ENCODE measurements at places on chromosomes 12 and 14.
A peak's percentile ranks its signal among the peaks of the same experiment; 100 is the strongest.

DNA sequence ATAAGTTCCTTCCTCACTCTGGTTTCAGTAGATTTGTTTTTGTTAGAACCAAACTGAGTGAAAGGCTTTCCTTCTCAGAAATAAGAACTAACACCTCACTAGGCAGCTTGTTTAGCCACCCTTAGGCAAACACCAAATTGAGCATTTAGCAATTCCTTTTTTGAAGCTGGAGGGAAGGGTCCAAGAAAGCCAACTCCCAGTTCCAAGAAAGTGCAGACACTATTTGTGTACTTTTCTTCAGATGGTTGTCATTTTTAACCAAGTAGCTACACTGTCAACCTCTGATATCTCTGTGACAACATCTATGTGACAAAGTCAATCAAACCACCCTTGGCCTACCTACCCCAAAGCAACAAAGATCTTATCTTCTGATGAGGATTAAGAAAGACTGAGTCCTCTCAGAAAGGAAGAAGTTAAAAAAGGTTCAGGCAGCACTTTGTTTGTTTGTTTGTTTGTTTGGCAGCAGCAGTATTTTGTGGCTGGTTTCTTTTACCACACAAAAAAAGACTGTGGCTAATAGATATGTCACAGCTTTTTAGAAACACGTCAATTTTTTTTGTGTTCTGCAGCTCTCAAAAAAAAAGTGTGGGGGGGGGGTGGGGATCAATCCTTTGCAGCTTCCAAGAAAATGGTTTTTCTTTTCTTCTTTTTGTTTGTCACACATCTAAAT is 203.8 kb downstream of the CRADD start:
- DNase-seq = no peak

- peak; percentile 41 for DNase-seq
Observed at GRCh38 chr14:80940146-80940545, 1.4 kb downstream of the CEP128 start.

- DNase-seq = no peak
Observed at GRCh38 chr14:29576927-29577326, 350.7 kb downstream of the PRKD1 start.

DNA sequence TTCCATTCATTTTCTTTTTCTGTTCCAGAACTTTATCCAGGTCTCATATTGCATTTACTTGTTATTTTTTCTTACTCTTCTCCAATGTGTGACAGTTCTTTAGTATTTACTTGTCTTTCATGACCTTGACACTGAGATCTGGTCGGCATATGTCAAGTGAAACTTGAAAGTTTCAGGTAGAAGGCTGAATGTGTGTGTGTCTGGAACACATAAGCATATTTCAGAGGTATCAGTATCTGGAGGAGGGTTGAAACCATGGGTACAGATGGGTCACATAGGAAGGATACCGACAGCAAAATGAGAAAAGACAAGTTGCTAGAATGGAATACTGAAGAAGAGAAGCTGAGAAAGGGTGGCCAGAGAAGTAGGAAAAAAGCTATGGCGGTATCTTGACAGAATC is 22.5 kb upstream of the PTGDR start:
- no peak for DNase-seq

DNA sequence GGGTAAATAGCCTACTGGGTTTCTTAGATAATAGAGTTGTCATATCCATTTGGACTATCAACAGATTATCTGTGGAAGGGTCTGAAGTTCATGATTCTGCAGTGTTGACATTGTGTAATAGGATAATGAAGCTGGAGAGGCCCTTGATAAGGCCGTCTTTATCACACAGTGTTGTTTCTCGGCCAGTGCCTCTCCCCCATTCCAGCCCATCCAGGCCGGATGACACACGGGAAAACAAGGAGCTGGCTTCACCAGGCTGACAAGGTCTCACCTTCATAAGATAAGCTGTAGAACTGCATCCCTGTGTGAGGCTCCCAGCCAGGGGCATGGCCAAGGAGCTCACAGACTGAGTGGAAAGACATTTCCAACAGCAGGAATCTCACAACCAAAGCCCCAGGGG is 8.7 kb upstream of the EML1 start:
- DNase-seq = no peak

GRCh38 chr12:65823513-65824375 is 539 bp upstream of the HMGA2 start:
- DNase-seq = peak; percentile 55

DNA sequence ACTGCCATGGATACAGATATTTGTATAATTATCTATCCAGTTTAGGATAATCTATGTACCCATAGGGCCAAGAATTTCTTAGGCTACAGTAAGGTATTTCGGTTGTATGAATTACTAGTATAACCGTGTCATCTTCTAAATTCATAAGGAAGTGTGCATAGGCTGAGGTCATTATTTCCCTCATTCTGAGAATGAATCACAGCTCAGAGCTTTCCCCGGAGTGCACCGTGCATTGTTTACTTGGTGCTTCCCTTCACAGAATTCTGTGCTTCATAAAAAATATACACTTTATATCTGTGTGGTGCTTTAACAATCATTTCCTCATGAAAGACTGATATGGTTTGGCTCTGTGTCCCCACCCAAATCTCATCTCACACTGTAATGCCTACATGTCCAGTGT is 514.1 kb downstream of the ETNK1 start:
- no peak for DNase-seq

- DNase-seq = no peak
Observed at GRCh38 chr12:95641299-95641952, 90.2 kb upstream of the USP44 start.

- DNase-seq = no peak
Observed at GRCh38 chr12:93790472-93791152, 113.4 kb downstream of the CRADD start.

GRCh38 chr14:77335576-77335975 is 14.7 kb downstream of the GSTZ1 start:
- no peak for DNase-seq

DNA sequence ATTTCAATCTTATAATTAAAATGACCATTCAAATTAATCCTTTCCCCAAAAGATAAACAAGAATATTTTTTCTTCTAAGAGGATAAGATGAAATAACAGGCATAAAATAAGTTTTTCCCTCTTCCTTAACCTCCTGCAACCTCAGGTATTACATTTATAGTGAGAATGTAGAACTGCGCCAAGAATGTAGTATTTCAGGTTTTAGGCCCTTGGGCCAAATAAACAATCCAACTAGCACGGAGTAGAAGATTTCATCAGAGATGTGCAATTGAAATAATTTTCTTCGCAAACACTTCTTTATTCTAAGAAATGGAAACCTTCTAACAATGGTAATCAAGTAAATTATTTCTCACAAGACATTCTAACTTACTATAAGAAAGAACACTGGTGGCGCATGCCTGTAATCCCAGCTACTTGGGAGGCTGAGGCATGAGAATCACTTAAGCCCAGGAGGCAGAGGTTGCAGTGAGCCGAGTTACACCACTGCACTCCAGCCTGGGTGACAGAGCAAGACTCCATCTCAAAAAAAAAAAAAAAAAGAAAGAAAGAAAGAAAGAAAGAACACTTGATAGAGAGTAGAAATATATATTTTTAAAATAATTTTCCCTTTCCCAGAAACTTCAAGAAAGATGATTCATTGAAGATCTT is 100.8 kb downstream of the TAOK3 start:
- DNase-seq = no peak

DNA sequence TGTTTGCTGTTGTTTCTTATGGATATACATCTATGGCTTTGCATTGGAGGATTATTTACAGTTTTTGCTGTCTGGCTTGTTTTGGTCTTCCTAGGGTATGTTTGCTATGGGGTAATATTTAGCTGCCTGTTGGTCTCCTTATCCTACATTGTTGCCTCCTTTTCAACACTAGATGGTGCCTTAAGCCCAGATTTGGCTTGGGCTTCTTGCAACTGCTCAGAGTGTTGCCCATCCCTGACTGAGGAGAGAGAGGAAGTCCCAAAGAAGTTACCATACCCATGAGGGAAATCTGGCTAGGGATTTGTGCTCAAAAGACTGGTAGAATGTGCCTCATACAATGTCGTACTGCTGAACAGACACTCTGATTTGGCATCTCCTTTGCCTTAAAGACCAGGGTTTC is 94.6 kb upstream of the MUCL1 start:
- peak; percentile 8 for DNase-seq

- peak; percentile 25 for DNase-seq
Observed at GRCh38 chr14:98633380-98633779, 638.6 kb downstream of the BCL11B start.

GRCh38 chr12:109389146-109389545 is 41.4 kb downstream of the MYO1H start:
- peak; percentile 12 for DNase-seq

GRCh38 chr12:31007636-31008175 is 66.0 kb upstream of the DDX11 start:
- DNase-seq = no peak

DNA sequence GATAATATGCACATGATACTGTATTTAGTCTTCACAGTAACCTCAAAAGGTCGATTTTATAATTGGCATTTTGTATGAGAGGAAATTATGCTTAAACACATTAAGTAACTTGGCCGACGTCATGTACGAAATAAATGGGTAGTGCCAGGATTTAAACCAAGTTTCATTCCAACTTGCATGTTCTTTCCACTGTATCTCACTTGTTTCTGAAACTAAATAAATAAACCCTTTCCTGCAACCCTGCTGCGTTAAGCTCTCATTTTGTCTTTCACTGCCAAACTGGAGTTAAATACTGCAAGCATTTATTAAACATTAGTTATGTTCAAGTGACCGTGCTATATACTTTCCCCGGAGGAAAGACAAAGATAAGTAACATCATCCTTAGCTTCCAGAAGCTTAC is 293.9 kb upstream of the PRKD1 start:
- DNase-seq = no peak

All from RPMI8226 (cell line).